ENCODE measurements at places on chromosomes 6 and 20.

GRCh38 chr6:136467186-136467585 lies 83.0 kb downstream of the MAP7 start:
- no peak for DNase-seq

DNA sequence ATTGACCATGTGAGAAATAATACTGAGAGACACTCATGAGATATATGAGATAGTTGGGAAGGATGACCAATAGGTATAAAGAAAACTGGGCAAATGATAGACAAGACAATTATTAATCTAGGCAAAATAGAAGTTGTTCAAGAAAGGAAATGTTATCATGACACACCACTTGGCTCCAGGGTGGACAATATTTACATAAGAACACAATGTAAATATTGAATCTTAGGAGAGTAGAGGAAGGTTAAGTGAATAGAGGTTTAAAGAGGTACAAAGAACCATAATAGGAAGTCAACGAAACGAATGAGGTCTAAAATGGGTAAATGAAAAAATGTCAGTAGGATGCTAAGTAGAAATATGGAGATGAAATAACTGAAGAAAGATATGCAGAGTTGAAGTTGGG lies 126.5 kb downstream of the MBOAT1 start:
- DNase-seq: no peak

DNA sequence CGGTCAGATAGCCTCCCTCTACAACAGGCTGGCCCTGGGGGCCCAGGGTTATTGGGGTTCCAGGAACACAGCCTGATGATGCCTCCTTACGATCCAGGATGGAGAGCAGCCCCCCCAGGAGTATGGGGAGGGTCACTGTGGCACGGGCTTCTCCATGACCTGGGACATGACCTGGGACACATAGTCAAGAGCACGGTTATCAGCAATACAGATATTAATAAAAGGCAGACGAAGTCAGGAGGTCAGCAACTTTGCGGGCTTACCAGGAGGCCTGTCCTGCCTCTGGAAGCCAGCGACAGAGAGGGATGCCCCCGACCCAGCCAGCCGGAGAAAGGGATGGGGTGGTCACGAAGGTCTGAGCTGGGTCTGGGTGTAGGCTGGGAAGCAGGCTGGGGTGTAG lies 795 bp downstream of the MMP24OS start:
- DNase-seq: no peak

DNA sequence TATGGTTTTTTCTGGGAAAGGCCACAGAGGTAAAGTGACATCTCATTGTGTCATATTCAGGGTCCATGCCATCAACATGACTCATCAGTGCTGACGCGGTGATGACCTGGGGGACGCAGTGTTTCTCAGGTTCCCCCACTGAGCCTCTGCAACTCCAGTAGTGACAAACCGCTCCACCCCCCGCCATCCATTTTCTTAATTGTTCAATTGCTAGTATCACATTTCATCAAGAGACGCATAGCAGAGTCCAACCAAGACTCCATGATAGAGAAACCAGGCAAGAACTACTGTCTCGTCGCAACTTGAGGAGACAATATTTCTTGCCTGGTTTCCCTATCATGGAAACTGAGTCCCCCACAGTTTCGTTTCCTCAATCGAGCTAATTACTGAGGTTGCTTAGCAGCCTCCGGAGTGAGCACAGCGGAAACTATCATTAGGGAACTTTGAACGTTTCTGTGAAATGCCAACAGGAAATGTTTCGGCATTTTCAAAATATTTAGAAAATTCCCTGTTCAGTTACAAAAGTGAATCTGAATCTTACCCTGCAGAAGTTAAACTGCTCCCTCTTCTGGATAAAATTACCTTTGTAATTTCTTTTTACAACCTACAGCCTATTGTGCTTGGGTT lies 12.2 kb upstream of the SERPINB1 start:
- DNase-seq: peak; percentile 54

DNA sequence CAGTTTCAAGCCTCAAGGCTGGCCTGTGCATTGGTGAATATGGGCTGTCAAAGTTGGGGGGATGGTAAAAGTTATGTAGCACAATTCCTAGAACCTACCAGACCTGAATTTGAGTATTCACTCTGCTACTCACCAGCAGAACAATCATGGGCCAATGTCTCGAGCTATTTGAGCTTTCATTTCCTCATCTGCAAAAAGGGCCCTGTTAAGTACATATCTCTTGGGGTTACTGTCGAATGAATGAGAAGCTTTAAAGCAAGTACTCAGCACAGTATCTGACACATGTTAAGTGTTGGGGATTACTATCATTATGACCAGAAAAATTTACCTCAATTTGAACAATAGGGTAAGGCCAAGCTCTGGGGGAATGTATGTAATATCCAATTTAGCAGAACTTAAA lies 13.5 kb upstream of the ENPP4 start:
- no peak for DNase-seq

GRCh38 chr6:84615113-84615850 lies 149.1 kb downstream of the TBX18 start:
- DNase-seq: no peak

GRCh38 chr20:14715400-14715799 lies 378.0 kb upstream of the FLRT3 start:
- no peak for DNase-seq

DNA sequence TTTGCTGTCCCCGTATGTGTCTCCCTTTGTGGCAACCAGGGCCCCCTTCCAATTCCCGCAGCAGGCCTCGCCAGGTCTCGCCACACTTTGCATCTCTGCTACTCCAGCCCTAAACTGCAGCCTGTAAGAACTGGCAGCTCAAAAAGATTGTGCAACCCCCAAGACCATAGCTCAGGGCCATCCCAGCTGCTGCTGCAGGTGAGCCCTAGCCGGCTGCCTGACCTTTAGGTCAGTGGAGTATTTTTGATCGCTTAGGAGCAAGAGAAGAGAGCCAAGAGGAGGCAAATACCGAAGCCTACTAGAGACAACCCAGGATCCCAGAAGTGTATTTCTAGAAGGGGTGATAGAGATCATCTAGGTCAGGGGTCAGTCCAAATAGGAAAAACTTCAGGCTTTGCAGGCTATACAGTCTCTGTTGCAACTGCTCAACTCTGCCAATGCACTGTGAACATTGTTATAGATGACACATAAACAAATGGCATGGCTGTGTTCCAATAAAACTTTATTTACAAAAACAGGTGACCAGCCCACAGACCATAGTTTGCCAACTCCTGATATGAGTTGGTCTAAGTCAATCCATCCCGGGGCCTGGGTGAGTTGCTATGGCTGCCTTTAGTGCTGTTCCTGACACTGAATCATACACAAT lies 138.4 kb downstream of the EYA2 start:
- DNase-seq: no peak

GRCh38 chr20:24718696-24719095 lies 230.4 kb upstream of the CST7 start:
- DNase-seq: no peak

- DNase-seq: no peak
Observed at GRCh38 chr20:3070725-3071124, 695 bp upstream of the OXT start.

DNA sequence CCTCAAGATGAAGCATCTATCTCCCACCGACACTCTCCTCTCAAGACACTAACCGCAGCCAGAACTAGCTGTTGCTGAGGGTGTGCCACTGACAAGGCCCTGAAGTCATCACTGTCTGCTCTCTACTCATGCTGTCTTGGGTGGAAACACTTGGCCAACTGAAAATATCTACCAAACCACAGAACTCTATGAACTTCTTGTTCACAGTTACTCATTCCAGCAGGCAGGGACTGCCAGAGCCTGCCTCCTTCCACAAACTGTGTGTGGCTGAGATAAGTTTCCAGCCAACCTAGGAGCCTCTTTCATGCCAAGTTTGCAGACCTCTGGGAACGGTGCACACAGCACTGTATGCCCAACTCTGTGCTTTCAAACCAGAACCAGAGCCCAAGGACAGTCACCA lies 45.5 kb upstream of the NXT1 start:
- no peak for DNase-seq

- DNase-seq: no peak
Observed at GRCh38 chr6:132526461-132526860, 11.6 kb upstream of the TAAR9 start.

DNA sequence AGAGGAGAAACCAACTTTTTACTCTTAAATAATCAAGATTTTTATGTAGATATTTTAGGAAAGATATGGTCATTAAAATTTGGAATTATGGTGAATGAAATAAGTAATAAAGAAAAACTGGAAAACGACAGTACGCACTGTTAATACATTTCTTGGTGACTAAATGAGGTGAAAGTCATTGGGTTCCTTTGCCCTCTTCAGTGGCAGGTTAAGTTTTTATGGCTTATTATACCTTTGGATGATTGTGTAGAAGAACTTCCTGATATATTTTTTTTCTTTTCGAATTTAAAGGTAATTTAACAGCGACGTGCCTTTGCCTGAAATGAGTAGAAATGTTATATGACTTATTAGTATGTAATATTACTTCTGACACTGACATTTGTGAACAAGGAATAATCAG lies 43.4 kb downstream of the FOXO3 start:
- DNase-seq: no peak

GRCh38 chr6:33120001-33120400 lies 44.2 kb downstream of the HLA-DPB1 start:
- no peak for DNase-seq

DNA sequence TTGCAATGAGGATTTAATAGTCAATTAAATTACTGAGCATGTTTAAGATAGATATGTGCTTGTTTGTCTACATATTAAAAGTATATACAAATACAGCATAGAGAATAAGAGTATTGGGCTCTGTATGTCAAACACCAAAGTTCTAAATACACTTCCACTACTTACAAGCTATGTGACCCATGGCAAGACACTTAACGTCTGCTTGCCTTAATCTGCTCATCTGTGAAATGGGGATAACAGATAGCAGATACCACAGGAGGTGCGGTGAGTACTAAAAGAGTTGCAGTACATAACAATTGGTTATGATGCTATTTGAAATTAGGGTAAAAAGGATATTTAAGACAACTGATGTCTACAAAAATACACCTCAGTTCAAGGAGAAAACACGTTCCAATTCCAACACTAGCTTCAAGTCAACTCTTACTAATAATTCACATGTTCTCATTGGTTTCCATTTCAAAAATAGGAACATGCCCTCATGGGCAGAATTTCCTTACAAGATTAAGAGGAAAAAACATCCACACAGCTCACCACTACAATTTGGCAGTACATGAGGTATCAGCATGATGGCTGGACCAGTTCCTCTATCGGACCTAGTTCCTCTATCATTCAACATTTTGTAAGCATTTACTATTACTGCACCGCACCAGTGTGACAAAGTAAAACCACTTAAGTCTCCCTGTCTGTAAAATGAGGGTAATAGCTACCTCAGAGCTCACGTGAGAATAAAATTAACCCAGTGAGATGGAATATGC lies 101.1 kb downstream of the SMLR1 start:
- no peak for DNase-seq

DNA sequence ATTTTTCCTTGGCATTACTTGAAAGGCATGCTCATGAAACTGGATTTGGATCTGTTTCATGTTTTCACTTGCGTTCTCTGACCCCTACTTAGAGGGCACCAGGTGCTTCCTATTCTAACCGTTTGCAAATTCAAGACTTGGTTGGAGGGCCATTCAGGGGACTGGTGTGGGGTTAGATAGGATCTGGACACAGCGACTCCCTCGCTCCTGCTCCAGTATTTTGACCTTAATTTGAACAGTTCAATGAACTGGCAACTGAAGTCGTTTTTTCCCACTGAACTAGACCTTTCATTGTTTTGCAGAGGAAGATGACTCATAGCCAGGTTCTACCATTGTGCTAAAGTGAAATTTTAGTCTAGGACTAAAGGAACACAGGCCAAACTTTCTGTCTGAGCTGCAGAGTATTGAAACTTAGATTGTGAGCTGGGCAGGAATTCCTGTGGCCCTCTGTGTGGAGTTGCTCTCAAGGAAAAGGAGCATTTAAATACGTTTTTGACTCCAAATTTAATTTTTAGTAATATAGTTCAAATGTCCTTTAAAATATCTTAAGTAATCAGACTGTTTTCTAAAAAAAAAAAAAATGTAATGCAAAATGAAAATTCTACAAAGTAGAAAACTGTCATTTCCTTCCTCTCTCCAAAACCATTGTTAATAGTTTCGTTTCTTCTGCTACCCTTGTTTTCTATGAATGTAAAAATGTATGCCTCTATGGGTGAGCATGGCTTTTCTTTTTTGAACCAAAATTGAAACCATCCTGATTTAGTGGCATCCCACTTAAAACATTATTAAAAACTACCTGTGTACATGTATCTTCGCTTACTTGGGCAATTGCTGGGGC lies 64.8 kb downstream of the UTRN start:
- DNase-seq: no peak

- DNase-seq: no peak
Observed at GRCh38 chr6:158468666-158469065, 91.2 kb upstream of the TMEM181 start.

GRCh38 chr6:37897321-37897720 lies 77.8 kb downstream of the ZFAND3 start:
- DNase-seq: no peak

Data from stimulated activated CD8-positive, alpha-beta memory T cell treated with anti-CD3 and anti-CD28 coated beads, Interleukin-2, amount 100 ng/mL, for 1 hour (primary cell).